ENCODE measurements at places on chromosomes 2 and 18. TPM values are rescaled to one million over a fixed set of nuclear protein-coding genes. Genes with fewer than 3 reads are reported as not detected.

DNA sequence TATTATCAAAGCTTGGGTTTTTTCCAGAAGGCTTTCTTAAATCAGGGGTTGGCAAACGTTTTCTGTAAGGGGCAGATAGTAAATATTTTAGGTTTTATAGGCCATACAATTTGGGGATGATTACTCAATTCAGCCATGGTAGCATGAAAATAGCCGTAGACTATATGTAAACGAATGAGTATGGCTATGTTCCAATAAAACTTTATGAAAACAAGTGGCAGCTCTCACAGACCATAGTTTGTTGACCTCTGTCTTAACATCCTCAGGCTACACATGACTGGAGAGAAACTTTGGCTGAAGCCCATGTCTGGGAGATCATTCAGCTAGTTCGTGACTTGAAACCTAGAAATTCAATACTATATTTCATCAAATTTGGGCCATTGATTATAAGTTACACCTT, 30.2 kb downstream of the UGP2 start:
- DNase-seq = no peak

- no peak for DNase-seq
Measured at GRCh38 chr2:216142540-216142939, 33.4 kb downstream of the XRCC5 start.

The FBXO41 gene
- total RNA-seq = 1.4 TPM

The HOXD13 gene
- not detected for total RNA-seq
